ENCODE measurements at places on chromosomes 2 and 18.

DNA sequence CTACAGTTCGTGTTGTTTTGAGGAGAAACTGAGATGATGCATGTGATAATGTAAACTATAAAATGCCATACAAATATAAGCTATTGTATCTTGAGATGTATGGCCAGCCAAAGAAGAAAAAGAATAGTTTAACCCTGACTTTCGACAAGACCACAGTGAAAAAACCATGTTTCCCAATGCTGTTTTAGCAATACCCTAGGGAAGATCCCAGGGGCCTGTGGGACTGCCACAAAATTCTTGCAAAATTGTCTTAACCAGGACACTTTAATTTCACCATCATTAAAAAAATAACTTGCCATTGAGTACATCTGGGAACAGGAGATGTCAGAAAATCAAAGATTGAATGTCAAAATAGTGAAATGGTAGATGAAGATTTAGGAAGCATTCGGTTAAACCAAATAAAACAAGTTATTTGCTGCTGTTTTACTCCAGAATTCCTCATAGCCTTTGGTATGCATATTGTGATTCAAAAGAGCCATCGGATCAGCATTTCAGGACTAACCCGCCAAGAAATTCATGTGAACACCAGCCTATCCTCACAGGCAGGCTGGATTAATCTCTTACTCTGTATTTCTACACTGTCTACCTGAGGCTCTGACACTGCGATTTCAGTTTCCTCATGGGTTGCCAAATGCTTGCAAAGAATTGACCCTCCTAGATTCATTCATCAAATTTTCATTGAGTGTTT lies 49.0 kb upstream of the SP3 start:
- no peak for DNase-seq

GRCh38 chr2:212943351-212943750 lies 208.1 kb downstream of the IKZF2 start:
- DNase-seq: no peak

- DNase-seq: no peak
These were observed 26.4 kb downstream of the NBEAL1 start for GRCh38 chr2:203040966-203041521.

DNA sequence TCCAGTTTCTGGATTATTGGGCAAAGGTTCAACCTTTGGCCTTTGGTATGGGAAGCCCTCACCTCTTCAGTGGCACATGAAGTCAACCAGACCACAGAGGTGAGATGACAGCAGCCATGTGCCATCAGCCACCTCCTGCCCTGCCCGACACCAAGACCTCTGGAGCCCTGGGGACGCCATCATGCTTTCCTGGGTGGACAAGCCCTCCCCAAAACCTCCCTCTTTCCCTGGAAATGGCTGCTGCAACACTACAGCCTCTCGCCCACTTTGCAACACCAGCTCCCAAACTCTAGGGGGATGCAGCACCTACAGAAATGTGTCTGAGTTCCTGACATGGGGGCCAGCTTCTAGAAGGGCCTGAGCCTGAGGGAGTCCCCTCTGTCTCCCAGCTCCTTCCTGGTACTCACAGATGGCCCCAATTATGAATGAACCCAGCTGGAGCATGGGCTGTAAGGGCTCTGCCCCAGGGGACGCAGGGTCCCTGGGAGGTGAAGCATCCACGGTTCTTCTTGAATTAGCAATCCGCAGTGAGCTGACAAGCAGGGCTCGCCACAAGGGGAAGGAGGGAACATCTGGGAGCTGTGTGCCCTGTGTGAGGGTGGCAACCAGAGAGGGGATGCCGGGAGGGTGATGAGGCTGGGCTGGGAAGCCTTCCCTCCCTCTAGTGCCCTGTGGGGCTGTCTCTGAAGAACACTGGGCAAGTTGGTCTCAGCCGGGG lies 268.5 kb upstream of the HDAC4 start:
- no peak for DNase-seq

- DNase-seq: no peak
These were observed 186.3 kb downstream of the SLC8A1 start for GRCh38 chr2:40265602-40266001.

GRCh38 chr2:8154936-8155335 lies 526.9 kb upstream of the ID2 start:
- no peak for DNase-seq

- DNase-seq: no peak
These were observed 37.4 kb downstream of the LYPD6B start for GRCh38 chr2:149075853-149076252.

DNA sequence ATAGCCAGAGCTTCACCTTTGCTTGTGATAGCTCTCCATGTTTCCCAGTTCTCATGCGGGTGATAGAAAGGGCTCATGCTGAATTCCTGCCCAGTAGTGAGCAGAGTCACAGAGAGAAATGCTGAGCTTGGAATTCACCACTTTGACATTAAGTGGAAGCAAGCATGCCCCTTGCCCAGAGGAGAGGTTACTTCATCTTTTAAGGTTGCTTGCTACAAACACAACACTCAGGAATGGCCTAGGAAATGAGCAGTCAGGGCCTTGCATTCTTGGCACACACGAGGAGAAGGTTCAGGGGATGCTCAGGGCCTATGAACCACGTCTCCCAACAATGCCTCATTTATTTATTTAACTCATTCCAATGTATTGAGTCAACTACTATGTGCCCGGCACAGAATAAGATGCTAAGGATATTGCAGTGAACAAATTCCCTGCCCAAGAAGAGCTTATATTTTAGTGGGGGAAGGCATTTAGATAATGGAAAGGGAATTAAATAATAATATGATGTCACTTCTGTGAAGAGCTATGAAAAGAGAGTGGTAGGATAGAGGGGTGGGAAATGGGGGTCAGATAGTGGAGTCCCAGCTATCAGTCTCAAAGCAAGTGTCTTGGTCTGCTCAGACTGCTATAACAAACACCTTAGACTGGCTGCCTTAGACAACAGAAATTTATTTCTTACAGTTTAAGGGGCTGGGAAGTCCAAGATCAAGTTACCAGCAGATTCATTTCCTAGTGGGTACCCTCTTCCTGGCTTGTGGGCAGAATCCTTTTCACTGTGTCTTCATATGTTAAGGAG lies 42.1 kb downstream of the DDX18 start:
- DNase-seq: no peak

DNA sequence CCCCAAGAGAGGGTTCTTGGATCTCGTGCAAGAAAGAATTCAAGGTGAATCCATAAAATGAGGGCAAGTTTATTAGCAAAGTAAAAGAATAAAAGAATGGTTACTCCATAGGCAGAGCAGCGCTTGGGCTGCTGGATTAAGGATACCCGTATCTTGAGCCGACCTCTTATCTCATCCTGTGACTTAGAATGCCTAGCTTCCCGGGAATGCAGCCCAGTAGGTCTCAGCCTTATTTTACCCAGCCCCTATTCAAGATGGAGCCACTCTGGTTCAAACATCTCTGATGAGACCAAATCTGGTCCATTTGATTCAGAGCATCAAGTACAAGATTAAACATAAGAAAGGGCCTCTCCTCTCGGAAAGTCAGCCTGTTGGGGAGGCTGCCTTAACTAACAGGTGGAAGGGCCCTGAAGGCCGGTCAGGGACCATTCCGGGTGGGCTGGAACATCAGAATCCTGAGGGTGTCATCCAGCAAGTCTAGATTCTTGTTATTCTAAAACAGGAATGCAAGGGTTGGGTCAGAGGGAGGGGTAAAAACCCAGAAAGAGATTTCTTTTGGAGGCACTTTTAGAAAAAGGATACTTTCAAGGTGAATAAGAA lies 5.8 kb downstream of the PSD4 start:
- no peak for DNase-seq

- no peak for DNase-seq
These were observed 2.6 kb upstream of the PTPN2 start for GRCh38 chr18:12886498-12887126.

DNA sequence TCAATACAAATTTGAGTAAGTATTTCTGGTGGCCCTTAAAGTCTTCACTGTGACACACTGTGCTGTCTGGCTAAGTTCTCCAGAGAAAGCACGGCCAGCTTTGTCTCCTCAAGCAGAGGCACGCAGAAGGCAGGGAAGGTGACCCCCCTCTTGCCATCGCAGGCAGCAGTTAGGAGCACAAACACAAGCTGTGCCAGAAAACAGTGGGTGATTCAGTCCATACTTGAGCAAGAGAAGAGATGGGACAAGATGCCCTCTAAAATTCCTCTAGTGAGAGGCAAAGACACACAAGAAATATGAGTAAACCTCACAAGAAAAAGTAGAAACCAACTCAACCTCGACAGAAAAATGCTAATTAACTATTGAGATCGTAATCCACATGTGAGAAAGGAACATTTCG lies 9.8 kb downstream of the MCEE start:
- DNase-seq: no peak

DNA sequence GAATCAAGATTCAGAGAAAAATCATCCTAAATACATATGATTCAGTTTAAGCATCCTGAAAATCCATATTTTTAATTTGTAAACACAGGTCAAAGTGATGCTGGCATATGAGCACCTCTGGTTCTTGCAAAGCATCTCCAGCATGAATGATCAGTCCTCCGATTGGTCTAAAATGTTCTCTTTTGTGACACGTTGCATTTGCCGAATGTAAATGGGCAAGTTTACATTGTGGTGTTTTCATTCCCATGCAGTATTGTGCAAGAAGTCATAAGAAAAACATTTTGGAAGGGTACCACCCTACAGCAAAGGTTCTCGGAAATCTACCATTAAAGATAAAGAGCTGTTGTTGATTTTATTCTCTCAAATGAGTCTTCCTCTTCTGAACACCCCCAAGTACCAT lies 108.0 kb upstream of the UNC80 start:
- no peak for DNase-seq

- DNase-seq: no peak
These were observed 177.0 kb downstream of the TGIF1 start for GRCh38 chr18:3626929-3627458.

GRCh38 chr2:152437276-152438108 lies 102.5 kb downstream of the FMNL2 start:
- no peak for DNase-seq

DNA sequence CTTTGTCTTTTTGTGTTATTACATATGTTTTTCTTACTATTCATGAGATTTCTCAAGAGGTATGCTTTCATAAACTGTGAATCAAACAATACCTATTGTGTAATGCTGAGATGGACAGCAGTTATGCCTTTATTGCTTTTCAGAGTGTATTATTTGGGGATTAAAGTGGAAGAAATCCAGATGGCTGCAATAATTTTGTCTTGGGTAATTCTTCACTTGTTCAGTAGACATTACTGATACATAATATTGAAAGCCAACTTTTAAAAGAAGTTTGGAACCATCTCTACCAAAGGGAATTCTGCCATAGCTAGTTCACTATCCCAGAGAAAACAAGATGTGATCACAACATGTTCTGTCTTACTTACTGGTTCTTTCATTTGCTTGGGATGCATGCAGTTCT lies 253.4 kb upstream of the ZSWIM2 start:
- DNase-seq: no peak

DNA sequence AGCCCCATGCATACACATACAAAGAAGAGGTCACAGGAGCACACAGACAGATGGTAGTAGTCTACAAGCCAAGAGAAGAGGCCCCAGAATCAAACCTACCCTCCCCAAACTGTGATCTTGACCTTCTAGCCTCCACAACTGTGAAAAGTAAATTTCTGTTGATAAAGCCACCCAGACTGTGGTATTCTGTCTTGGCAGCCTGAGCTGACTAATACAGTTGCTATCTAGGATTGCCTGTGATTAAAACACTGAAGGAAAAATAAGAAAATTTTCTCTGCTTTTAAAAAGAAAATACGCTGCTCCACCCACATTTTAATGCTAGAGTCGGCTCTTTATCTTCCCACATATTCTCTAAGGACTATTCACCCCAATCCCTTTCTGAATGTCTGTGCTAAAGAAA lies 143.7 kb upstream of the TMEM200C start:
- DNase-seq: no peak

GRCh38 chr18:76380791-76381405 lies 114.1 kb downstream of the ZNF516 start:
- no peak for DNase-seq

DNA sequence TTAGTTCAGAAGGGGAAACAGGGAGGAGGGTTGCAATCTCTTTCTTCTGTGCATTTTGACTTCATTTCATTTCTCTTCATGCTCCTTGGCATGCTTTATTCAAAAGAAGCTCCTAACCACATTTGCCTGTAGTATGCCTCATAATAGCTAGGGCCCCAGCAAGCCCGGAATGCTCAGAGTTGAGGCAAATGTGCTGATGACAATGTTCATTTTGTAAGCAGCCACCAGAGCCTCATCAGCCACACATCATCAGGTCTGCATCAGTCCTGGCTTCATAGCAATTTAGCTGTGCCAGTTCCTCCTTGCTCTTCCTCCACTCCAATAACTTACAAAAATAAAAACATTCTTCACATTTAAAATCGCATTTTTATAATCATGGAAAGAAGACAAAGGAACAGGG lies 65.4 kb upstream of the MMADHC start:
- no peak for DNase-seq

GRCh38 chr2:4420032-4420431 lies 716.7 kb downstream of the DCDC2C start:
- no peak for DNase-seq

DNA sequence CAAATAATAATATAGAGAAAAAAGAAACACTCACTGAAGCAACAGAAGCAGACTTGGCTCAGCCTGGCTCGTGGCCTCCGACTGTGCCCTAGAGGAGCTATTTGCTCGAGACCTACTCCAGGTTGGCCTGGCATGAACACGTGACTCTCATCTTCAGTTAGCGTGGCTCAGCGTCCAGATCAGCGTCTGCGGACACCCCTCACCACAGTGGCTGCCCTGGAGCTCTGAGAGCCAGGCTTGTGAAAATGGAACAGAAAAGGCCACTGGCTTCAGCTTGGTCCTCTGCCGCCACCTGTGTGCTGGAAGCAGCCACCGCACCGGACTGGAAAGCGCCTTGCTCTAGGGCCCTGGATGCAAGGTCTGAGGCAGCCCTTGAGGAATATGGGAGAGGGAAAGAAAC lies 1184.0 kb upstream of the GYPC start:
- no peak for DNase-seq

DNA sequence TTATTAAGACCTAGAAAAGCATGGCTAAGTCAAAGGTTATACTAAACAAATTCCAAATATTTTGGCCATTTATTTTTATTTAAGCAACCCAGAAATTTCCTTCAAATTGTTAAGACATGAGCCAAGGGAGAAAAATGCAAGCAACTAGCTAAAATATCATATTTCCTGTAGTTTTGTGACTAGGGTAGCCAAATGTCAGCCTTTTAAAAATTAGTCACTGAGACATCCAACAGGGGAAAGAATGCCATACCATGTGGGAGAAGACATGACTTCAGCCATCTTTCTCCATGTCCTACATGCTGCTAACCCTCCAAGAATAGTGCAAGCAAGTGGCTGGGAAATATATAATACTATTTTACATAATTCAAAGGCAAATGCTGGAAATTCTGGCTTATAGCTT lies 197.9 kb downstream of the DSEL start:
- DNase-seq: no peak

GRCh38 chr2:128617661-128618060 lies 299.0 kb upstream of the HS6ST1 start:
- no peak for DNase-seq

- DNase-seq: no peak
These were observed 695 bp upstream of the SCYGR2 start for GRCh38 chr2:227597998-227598397.

DNA sequence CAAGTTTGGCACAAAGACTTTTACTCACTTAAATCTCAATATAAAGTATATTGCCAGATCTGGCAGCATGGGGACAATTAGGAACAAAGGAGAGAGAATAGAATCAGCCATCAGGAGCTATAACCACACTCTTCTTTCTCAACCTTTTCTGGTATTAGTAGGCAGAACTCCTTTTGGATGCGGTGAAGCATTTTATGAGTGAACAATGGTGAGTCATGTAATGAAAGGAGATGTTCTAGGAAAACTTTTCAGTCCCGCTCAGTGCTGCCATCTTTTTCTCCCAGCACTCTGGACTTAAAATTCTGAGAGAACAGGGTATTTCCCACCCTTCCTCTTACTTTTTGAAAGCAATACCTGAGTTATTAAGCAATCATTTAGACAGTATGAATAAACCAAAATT lies 32.2 kb downstream of the PLEKHA3 start:
- no peak for DNase-seq
